ENCODE measurements at places on chromosomes 2 and 18.

DNA sequence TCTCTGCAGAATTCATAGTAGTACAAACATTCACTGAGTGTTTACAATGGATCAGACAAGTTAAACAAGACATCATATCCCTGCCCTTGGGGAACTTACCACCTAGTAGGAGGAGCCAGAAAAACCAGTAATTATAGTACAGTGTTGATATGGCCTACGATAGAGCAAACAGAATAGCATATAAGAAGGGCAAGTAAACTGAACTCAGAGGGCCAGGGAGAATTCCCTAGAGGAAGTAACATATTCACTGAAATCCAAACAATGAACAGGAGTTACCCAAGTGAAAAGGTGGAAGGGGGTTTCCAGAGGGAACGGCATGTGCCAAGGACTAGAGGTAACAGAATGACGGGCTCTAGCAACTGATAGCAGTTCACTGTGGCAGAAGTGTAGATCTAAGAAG lies 34.1 kb downstream of the NHEJ1 start:
- no peak for DNase-seq

DNA sequence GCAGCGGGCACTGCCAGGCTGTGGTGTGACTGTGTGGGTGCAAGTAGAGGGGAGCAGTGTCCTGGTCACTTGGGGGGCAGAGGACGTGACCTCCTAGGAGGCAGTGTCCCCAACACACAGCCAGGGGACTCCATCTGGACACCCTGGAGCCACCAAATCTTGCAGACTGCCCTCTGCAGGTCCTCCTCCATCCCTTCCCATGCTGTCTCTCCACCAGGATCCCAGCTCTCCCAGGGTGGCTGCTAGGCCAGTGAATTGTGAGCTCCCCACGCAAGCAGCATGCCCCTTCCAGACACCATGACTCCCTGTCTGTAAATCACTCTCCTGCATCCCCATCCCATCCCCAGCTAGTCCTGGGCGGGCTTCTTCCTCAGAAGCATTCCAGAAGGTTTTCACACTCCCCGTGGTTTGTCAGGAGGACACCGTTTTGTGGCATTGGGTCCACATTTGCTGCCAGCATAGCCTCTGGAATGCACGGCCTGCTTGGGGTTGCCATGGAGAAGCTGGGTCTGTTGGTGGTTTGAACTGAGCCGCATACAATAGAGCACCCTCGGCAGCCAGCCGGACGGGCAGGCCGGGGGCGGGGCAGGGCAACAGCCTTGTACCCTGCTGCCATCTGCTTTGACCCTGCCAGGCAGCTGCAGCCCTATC lies 210.7 kb downstream of the KLHL29 start:
- DNase-seq = peak; percentile 81

DNA sequence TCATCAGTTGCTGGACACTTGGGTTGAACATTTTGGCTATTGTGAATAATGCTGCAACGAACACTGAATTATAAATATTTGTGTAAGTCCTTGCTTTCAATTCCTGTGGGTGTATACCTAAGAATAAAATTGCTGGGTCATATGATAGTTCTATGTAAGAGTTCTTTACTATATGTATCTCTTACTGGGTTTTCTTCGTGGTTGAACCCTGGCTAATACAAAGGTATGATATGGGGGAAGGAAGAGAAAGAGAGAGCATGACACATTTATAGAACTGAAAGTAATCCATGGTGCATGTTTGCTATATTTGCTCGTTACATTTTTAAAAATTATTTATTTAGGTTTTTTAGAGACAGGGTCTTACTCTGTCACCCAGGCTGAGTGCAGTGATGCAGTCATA lies 143.1 kb upstream of the GAREM1 start:
- DNase-seq = no peak

DNA sequence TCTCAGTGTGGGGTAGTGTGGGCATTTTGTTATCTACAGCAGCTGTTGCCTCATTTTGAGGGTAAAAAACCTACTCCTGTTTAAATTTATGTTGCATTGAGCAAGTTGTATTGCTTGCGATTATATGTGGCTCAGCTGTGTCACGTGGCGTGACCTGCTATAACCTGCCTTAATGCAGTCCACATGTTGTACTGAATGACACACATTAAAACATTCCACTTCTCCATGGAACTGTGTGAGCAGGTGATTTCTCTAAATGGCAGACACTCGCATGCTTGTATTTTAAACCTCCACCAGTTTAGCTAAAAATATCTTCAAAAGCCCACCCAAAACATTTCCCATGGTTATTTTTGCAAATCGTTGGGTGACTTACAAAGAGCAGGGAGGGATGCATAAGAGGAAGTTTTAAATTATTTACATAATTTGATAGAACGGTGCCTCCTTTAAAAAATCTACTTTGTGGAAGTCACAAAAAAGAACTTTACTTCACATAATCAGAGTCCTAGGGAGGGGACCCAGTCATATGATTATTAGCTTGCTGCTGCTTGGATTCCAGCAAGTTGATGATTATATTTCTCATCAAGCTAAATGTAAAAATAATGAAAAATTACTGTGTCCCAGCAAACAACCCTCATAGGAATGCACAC lies 163.3 kb upstream of the ZEB2 start:
- no peak for DNase-seq

DNA sequence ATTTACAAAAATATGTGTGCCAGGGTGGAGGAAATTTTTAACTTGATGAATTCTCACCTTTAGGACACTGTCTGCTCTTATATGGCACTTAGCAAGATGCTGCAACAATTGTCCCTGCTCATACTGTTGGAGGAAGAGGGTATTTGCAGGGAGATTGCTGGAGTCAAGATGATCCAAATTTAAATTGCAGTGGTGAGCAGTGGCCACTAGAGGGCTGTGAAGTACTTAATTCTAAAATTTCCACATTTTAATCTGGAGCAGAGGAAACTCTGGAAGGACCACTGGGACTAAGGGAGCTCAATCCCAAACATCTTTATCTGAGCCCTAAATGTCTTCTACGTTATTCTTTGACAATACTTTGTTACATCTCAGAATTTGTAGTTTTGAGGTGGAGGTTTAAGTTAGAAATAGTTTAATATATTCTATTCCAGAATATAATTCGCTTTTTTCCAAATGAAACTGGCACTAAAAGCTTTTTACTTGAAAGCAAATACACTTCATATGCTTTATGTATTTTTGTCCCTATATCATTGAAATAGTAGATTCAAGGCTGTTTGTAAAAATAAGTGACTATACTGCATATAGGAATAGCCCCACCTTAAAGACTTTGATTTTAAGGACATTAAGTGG lies 33.0 kb upstream of the PTH2R start:
- peak; percentile 85 for DNase-seq

DNA sequence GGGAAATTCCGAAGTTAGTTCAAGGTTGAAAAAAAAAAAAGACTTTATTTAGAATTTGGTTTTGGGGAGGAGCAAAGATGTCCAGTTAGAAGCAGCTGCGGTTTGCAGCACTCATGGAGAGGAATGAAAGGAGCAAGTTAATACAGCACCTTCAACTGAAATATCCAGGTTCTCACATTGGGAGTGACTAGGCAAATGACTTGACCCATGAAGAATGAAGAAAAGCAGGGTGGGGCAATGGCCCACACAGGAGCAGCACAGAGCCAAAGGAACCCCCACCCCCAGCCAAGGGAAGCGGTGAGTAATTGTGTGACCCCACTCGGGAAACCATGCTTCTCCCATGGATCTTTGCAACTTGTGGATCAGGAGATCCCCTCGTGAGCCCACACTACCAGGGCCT lies 32.8 kb downstream of the ZNF892 start:
- no peak for DNase-seq

GRCh38 chr2:58757971-58758370 lies 516.8 kb upstream of the FANCL start:
- no peak for DNase-seq

GRCh38 chr2:99708231-99708630 lies 218.4 kb upstream of the REV1 start:
- DNase-seq = peak; percentile 56

GRCh38 chr2:120855855-120856405 lies 120.3 kb downstream of the GLI2 start:
- no peak for DNase-seq

DNA sequence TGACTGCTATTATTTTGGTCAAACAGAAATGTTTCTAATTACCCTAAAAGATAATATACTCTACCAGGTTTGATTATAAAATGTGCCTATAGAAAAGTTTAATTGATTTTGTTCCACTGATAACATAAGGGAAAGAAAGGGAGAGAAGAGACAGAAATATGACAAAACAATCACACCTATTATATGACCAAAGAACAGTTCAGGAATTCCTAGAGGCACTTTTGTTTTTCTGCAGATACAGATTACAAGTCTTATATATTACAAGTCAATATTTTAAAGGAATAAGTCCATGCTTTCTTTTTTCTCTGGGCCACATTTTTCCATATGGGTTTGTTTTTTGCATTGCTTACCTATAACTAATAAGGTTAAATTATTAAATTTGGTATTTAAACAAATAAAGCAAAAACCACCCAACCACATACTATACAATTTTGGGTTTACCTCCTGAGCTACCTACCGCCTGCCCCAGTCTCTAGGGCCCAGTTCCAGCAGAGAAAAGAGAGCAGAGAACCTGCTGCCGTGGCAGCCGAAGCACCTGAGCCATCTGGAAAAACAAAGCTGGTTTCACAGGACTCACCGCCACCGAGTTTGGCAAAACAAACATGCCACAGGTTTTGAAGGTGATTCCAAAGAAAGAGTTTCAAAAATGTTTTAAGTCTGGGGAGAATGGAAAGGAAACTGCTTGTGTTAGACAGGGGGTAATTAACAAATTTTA lies 92.1 kb downstream of the DYM start:
- DNase-seq = no peak

DNA sequence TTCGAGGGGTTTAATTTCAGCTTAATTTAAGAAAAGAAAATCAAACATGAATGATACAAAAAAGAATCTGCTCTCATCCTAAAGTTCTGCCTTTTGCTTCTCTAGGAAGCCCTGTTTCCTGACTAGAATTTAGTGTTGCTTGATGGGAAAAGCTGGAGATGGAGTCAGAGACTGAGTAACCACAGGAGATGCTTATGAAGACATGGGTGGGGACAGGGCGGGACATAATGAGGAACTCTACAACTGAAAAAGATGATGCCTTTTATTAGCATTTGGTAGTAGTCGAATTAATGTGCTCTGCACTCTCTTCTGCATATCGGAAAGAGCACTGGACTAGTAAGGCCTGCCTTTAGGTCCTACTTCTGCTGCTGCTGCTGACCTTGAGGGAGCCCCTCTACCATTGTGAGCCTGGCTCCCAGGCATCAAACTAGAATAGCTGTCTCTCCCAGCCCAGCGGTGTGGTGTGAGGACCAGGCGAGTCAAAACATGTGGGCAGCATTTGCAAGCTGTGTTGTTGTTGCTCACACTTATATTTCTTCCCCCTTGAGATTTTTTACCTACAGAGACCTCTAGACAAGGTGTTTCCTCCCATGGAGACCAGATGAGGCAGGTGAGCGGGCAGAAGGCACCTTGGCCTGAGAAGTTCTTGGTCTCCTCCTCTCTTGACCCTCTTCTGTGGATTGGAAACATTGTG lies 61.5 kb downstream of the INPP4A start:
- no peak for DNase-seq

DNA sequence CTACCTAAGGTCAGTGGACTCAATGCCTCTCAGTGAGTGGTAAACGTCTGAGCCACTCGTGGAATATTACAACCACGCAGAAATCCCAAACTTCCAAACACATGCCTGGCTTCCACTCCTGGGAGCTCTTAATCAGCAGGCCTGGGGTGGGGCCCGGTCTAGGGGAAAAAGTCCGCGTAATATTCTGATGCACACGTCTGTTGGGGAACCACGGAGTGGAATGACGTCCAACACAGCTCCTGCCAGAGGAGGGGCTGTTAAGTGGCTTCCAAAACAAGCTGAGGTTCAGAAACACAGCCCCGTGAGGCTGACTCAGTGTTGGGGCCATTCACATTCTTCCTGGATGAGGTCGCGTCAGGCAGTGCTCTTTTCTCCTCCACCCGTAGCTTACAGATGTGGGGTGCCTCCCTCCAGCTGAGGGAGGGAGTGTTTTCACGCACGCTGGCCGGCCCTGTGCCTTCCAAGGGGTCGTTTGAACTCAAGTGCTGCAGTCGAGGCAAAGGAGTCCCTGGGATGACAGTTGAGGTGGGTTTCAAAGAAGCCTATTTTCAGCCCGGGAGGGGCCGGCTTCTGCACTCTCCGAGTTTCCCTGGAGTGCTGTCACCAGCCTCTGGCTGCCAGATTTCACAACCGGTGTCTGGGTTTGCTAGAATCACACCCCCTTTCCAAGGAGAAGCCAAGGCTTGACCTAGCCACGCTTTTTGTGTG lies 73.1 kb downstream of the ACKR3 start:
- no peak for DNase-seq

- no peak for DNase-seq
Observed at GRCh38 chr2:227325839-227326195, 766 bp downstream of the MFF start.

- no peak for DNase-seq
Observed at GRCh38 chr2:43540021-43540779, 55.6 kb downstream of the THADA start.

DNA sequence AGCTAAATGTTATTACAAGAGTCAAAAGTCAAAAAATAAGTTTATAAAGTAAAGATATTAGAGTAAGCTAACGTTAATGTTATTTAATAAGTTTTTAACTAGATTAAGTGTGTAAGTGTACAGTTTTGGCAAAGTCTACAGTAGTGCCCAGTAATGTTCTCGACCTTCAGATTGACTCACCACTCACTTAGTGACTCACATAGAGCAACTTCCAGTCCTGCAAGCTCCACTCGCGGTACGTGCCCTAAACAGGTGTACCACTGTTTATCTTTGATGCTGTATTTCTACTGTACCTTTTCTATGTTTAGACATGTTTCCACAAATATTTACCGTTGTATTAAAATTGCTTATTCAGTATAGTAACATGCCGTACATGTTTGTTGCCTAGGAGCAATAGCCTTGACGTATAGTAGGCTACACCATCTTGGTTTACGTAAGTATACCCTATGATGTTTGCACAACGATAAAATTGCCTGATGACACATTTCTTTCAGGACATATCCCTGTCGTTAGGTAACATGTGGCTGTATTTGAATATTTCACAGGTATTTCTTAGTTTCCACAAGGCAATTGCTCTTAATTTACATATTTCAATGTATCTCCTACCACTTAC lies 1641.9 kb upstream of the PIK3C3 start:
- no peak for DNase-seq

- no peak for DNase-seq
Observed at GRCh38 chr2:49241991-49242390, 87.7 kb upstream of the FSHR start.

DNA sequence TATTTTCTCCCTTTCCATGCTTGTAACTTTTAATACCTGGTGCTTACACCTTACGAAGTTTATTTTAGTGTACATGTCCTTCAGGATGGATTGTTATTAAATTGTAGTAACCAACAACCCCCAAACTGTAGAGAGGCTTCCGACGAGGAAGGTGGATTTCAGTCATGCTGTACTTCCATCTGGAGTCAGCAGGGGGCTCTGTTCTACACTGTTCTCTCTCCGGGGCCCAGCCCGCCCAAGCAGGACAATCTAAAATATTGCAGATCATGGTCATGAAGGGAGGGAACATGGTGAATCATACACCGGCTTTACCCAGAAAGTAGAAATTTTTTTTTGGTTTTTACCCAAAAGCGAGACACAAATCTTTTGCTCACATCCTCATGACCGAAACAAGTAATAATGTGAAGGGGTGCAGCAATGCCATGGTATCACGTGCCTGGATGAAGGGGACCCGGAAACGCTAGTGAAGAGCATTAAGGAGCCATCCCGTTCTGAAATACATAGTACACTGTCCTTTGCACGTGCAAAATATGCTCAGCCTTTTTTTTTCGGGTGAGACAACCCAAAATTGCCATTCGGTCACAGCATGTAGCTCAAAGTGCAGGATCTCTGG lies 884.8 kb downstream of the EPHA4 start:
- peak; percentile 45 for DNase-seq

GRCh38 chr2:176449852-176450251 lies 180.6 kb downstream of the MTX2 start:
- DNase-seq = no peak

All from brain (organoid and tissue), 16 donors.